ENCODE measurements at places on chromosomes 7 and 10.

DNA sequence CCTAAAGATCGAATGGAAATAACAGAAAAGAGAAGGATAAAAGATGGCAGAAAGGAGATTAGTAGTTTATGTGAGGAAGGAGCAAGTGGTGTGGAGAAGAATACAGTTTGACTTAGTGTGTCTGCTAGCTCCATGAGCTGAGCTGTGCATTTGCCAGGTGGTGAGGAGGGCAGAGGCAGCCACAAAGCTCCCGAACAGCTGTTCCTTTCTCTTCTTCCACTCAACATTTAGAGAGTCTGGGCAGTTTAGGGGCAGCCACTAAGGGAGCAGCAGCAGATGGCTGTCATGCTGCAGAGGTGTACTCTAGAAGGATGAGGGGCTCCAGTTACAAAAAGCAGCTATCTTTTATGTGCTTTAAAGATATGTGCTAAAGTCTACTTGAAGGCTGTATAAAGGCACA is 674.4 kb downstream of the GRM8 start:
- no peak for DNase-seq

DNA sequence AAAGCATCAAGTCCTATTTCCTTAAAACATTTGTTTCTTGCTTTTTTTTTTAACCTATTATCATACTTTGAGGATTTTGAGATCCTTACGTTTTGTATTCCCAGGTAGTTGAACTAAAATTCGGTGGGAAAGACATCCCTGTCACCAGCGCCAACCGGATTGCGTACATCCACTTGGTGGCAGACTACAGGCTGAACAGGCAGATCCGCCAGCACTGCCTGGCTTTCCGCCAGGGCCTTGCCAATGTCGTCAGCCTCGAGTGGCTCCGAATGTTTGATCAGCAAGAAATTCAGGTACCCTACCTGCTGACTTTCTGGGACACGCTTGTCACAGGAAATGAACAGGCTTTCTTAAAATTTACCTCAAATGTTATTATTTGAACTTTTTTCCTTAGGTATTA is 83.0 kb upstream of the DNAJB6 start:
- no peak for DNase-seq

DNA sequence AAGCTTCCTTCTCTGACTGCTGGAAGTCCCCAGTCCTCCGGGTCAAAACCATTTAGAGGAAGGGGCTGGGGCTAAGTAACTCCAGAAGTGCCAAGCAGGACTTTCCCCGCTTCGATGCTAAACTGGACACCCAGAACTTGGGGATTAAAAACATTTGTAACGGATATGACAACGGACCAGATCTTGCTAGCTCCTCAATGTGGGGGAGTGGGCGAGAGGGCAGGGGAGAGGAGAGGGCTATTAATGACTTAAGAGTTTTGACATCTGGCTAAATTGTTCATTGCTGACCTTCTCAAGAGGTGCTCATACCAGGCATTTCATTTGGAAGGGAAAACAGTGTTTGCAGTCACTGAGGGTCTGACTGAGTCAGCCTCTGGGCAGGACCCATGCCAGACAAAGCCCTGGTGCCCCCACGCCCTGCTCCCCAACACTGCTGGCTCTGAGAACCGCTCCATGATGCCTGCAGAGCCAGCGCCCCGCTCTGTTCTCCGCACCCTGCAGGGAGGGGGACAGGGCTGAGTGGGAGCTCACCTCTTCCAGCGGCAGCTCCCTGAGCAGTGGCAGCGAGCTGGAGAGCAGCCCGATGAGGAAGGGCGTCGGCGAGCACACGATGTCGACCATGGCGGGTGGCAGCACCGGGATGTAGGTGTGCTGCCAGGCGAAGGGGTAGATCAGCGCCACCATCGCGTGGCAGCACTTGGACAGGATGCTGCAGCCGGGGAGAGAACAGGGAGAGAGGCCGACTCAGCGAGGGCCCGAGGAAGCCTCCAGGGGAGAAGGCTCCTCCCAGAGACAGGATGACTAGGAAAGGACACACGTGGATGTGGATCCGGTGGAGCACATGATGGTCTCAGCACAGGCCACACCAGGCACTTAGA is 47.7 kb upstream of the MKRN1 start:
- no peak for DNase-seq

DNA sequence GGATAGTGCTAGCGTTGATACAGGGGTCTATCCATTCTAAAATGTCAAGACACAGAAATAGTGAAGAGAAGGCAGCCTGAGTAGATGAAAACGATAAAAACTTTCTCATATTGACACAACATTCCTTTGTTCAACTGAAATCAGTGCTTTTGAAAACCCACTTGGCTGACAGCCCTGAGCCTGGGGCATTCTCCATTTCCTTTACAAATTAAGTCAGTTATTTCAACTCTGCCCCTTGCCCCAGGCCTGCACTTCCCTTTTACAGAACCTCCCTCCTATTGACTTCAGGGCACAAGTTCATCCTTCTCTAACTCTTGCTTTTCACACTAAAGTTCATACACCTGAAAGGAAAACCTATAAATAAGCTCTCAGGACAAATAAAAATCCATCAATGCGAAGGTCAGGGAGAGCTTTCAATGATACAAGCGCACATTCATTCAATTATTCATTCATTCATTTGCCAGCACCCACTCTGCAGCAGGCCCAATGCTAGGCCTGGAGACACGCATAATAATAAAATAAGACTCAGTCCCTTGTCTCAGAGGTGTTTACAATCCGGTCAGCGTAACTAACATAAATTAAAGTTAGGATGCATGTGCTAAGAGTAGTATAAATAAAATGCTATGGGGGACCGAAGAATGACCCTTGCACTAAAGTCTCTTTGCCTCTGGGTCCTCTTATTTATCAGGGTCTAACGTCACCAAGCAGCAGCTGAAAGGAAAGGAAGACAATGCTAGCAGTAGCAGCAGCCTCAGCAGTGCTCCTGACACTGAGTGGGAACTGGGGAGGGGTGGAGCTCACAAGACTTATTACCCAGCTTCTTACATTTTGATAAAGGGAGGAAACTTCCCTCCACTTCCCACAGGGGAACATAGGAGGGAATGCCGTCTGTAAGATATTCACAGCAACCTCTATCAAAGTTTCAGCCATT is 134.8 kb downstream of the PDE1C start:
- DNase-seq = no peak

GRCh38 chr10:107269626-107270025 is 105.1 kb upstream of the SORCS1 start:
- DNase-seq = no peak

- no peak for DNase-seq
Observed at GRCh38 chr10:30437031-30437841, 3.3 kb downstream of the MAP3K8 start.

GRCh38 chr7:145156834-145157233 is 321.0 kb upstream of the TPK1 start:
- DNase-seq = no peak

DNA sequence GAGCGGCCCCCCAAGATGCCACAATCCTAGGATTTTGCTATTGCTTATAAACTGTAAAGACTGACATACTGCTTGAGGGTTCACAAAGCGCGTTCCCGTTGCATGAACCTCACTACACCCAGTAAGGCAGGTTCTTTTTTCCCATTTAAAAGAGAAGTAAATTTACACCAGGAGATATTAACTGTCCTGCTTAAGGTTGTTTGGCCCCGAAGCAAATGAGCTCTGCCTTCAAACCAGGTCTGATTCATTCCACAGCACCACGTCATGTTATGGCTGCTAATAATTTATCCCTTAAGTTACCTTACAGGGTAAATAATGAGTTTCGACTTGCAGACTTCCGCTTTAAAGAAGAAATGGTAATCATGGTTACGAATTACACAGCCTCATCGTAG is 559 bp upstream of the FKBP14 start:
- DNase-seq = peak; percentile 60

GRCh38 chr7:98875501-98875900 is 2.8 kb upstream of the TRRAP start:
- no peak for DNase-seq

GRCh38 chr7:20438694-20439376 is 108.1 kb downstream of the ITGB8 start:
- no peak for DNase-seq

All from H4 (cell line).